Activated T-helper 9 cell treated with anti-CD3 and anti-CD28 coated beads, Interleukin-2, amount 50 U/mL, for 16 hours (primary cell): ENCODE measurements at places on chromosomes 2 and 18.

GRCh38 chr2:21422050-21422449, 298.3 kb downstream of the TDRD15 start:
- no peak for DNase-seq

DNA sequence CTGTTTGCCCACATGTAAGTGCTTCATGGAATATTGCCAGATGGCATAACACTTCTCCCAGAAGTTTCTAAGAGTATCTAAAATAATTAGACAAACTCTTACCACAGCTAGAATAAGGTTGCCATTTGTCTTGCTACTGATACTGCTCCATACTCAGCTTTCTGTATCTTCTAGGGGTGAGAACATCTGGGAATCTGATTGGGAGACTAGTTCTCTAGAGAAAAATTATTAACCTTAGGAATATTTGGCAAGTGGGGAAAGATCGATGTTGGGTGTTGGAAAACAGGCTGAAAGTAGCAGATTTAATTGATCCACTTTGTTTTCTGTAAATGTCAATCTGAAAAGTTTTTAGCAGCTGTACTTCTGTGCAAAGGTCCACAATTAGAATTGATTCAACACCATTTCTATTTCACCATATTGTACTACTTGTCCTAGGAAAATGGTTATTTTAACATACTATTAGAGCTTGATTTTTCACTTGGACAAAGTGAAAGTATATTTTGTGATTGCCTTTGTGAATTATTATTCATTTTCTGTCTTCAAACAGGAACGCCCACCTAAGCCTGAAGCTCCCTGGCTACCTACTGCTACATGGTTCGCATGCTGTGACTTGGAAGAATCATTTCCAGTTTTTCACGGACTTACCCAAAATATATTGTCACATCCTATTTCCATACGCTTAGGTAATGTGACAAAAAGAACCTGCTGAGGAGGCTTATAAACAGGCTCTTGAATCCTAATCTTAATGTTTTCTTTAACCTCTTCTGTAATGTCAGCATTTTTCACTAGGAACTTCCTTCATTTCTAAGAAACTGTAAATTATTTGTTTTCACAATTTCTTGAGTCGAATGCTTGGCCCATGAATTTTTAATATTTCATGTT, 147.7 kb downstream of the TRABD2A start:
- no peak for DNase-seq

DNA sequence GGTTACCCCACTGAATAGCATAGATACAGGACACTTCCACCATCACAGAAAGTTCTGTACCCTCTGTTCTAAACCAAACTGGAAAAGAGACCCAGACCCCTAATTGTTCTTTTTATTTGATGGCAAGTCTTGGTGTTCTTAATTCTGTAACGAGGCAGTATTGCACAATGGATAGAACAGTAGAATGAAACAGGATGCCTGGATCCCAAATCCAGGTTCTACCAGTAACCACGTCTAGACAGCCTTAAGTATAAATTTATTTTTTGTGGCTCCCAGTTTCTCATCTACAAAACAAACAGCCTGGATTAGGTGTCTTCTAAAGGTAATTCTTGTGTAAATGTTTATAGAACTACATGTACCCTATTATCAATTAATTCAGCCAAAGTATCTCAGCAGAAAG, 23.7 kb downstream of the SMC6 start:
- no peak for DNase-seq

- no peak for DNase-seq
Observed at GRCh38 chr2:84158605-84159004, 300.5 kb downstream of the SUCLG1 start.

- DNase-seq, result no peak
Observed at GRCh38 chr2:204223046-204223445, 286.5 kb downstream of the ICOS start.

DNA sequence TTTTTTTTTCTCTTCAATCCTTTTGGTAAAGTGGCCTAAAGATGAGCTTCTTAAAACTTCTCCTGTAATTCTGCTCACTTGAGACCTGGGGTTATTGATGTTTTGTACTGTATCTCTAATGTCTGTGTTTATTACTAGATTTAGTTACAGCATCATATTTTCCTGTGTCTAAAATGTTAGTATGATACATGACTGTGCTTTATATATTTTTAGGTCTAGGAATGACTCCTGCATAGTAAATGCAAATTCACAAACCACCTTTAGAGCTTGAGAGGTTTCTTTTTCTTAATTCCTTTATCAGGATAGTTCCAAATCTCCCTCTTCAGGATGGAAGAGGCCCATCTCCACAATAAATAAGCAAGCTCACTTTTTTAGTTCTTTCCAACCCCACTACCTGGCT, 197.6 kb downstream of the SETBP1 start:
- no peak for DNase-seq

DNA sequence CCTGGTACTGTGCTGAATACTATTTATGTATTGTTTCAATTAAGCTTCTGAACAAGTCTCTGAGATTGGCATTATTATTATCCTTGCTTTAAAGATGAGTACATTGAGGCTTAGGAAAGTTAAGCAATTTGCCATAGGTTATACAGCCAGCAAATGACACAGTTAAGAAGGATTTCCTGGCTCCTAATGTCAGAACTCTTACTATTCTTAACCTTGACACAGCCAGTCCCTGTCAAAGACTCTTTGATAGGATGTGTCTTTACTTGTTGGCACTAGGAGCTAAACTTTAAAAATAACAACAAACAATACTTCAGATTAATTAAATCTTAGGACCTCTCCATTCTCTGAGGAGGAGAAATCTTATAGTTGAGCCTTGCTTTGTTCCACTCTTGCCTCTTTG, 70.6 kb downstream of the UBR3 start:
- DNase-seq, result no peak
